ENCODE measurements at places on chromosomes 7 and 10. TPM values are rescaled to one million over a fixed set of nuclear protein-coding genes. Genes with fewer than 3 reads are reported as not detected.

- no peaks in the 10 kb centered on the region for H3K36me3 ChIP-seq
- no peaks in the 10 kb centered on the region for H3K27me3 ChIP-seq
Measured at GRCh38 chr7:43332193-43332796, 219.8 kb downstream of the HECW1 start.

GRCh38 chr7:101200862-101201599, at the start of gene MOGAT3:
MOGAT3 (minus strand) TSS chr7:101201036; CDS start chr7:101200854, 182 bp downstream.
- H3K27me3 ChIP-seq, result peaks cover 24% of the 10 kb centered on the region
- peaks cover 37% of the 10 kb centered on the region for H3K4me1 ChIP-seq
- no peak within 1 kb of the TSS for H3K4me3 ChIP-seq
- DNase-seq, result no peak
- H3K27ac ChIP-seq, result no peak within 1 kb of the TSS

- no peaks in the 10 kb centered on the region for H3K27me3 ChIP-seq
- no peaks in the 10 kb centered on the region for H3K36me3 ChIP-seq
- H3K4me1 ChIP-seq, result no peaks in the 10 kb centered on the region
- no peak overlapping the region for H3K27ac ChIP-seq
Measured at GRCh38 chr7:152909683-152910544, 150.4 kb downstream of the ACTR3B start.

CFAP69 gene
- total RNA-seq, result not detected

LGI1 gene
- total RNA-seq, result not detected

PNLIPRP2 gene
- total RNA-seq, result not detected
